ENCODE measurements at places on chromosomes 6 and 20.

- no peak for DNase-seq
These were observed 26.9 kb downstream of the ZBP1 start for GRCh38 chr20:57593134-57593886.

- DNase-seq = no peak
These were observed 632 bp downstream of the LIN28B start for GRCh38 chr6:104957301-104958177.

GRCh38 chr6:34656378-34657036 is 40.1 kb downstream of the ILRUN start:
- DNase-seq = no peak

- no peak for DNase-seq
These were observed 8.5 kb downstream of the SYNGAP1 start for GRCh38 chr6:33428224-33428965.

DNA sequence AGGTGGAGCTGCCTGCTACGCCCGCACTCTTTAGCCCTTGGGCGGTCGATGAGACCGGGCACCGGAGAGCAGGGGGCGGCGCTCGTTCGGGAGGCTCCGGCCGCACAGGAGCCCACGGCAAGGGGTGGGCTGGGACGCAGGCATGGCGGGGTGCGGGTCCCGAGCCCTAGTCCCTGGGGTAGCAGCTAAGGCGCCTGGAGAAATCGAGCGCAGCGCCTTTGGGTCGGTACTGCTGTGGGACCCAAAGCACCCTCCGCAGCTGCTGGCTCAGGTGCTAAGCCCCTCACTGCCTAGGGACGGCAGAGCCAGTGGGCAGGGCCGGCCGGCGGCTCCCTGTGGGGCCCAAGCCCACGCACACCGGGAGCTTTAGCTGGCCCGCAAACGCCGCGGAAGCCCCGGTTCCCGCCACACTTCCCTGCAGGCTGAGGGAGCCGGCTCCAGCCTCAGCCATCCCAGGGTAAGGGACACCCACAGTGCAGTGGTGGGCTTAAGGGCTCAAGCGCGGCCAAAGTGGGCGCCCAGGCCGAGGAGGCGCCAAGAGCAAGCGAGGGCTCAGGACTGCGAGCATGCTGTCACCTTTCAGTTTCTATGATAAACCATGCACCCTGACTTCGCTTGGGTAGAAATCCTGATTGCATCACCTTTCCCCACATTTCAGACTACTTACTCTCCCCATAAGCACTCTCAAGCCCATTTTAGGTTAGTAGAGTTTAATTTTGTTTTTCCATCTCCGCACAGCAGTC is 52.0 kb downstream of the MYLIP start:
- no peak for DNase-seq

- DNase-seq = no peak
These were observed 463.8 kb downstream of the BMP2 start for GRCh38 chr20:7231303-7231702.

- no peak for DNase-seq
These were observed at the start of gene TRIM27 for GRCh38 chr6:28923318-28924102. Gene TRIM27, minus strand, starts transcription at chr6:28923985. Its CDS starts 353 bp downstream, at chr6:28923632.

GRCh38 chr20:53869466-53870258 is 200.7 kb downstream of the BCAS1 start:
- DNase-seq = no peak

- DNase-seq = no peak
These were observed at the start of gene DNAH8 for GRCh38 chr6:38715016-38715689. Gene DNAH8, plus strand, starts transcription at chr6:38715311. Its CDS starts 7,499 bp downstream, at chr6:38722810.
